Transverse colon (tissue), 4 donors: ENCODE measurements at places on chromosomes 12 and 14. TPM values are rescaled to one million over a fixed set of nuclear protein-coding genes. Genes with fewer than 3 reads are reported as not detected.

DNA sequence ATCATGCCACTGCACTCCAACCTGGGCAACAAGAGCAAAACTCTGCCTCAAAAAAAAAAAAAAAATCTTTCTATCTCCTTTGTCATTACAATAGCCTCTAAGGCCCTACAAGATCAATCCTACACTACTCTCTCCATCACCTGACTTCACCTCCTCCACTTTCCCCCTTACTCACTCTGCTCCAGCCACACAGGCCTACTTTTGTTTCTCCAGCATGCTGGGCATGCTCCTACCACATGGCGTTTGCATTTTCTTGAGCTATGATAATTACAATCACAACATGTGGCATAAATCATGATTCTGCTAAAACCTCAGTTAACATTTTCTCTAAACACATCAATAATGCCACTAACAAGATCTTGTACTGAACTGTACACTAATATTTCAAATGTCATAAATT lies 7.8 kb downstream of the PPP1R13B start:
- no peak for DNase-seq
- no peak overlapping the region for H3K27ac ChIP-seq
- no peaks in the 10 kb centered on the region for H3K27me3 ChIP-seq
- H3K4me1 ChIP-seq = no peaks in the 10 kb centered on the region
- no peaks in the 10 kb centered on the region for H3K36me3 ChIP-seq

- H3K36me3 ChIP-seq = no peaks in the 10 kb centered on the region
- peaks cover 14% of the 10 kb centered on the region for H3K4me1 ChIP-seq
- no peak overlapping the region for H3K27ac ChIP-seq
- H3K27me3 ChIP-seq = no peaks in the 10 kb centered on the region
- H3K4me3 ChIP-seq = no peak overlapping the region
Measured at GRCh38 chr14:75871181-75871880, 110.5 kb downstream of the TGFB3 start.

GRCh38 chr14:32728526-32728925 lies 210.2 kb upstream of the NPAS3 start:
- DNase-seq = no peak
- no peaks in the 10 kb centered on the region for H3K27me3 ChIP-seq
- no peak overlapping the region for H3K27ac ChIP-seq
- no peaks in the 10 kb centered on the region for H3K4me1 ChIP-seq
- no peaks in the 10 kb centered on the region for H3K36me3 ChIP-seq

GRCh38 chr14:69922198-69922597 lies 43.0 kb downstream of the SMOC1 start:
- no peaks in the 10 kb centered on the region for H3K4me1 ChIP-seq
- H3K27me3 ChIP-seq = no peaks in the 10 kb centered on the region
- H3K27ac ChIP-seq = no peak overlapping the region
- no peaks in the 10 kb centered on the region for H3K36me3 ChIP-seq
- no peak overlapping the region for H3K4me3 ChIP-seq

GRCh38 chr12:130929363-130929762 lies 24.3 kb upstream of the ADGRD1 start:
- no peaks in the 10 kb centered on the region for H3K36me3 ChIP-seq
- no peak overlapping the region for H3K27ac ChIP-seq
- peaks cover 10% of the 10 kb centered on the region for H3K4me1 ChIP-seq
- H3K27me3 ChIP-seq = no peaks in the 10 kb centered on the region

GRCh38 chr12:100753837-100754236 lies 40.7 kb upstream of the ANO4 start:
- no peak overlapping the region for H3K27ac ChIP-seq
- no peaks in the 10 kb centered on the region for H3K27me3 ChIP-seq
- no peaks in the 10 kb centered on the region for H3K4me1 ChIP-seq
- no peak for DNase-seq
- no peaks in the 10 kb centered on the region for H3K36me3 ChIP-seq

DNA sequence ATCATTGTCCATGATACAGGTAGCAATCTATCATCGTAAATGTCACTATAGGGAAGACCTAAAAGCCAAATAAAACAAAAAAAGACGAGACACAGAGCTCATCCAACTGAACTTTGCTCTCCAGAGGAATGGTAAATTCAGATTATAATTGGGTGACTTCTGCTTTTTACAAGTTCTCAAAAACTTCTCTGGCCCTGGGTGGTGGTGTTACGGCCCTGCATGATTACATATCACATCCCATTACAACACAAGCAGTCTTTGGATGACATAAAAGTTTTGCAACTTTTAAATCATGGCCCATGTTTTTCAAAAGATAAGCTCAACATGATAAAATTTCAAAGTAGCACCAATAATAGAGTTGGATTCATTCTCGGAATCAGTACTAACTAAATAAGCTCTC lies 299.6 kb downstream of the DIO2 start:
- no peaks in the 10 kb centered on the region for H3K36me3 ChIP-seq
- H3K27me3 ChIP-seq = no peaks in the 10 kb centered on the region
- no peak overlapping the region for H3K4me3 ChIP-seq
- no peak for DNase-seq
- H3K4me1 ChIP-seq = no peaks in the 10 kb centered on the region

GRCh38 chr12:54010972-54011664 lies 2.3 kb downstream of the HOXC8 start:
- no peak overlapping the region for H3K27ac ChIP-seq
- peaks cover 98% of the 10 kb centered on the region for H3K27me3 ChIP-seq
- no peak overlapping the region for H3K4me3 ChIP-seq
- peaks cover 10% of the 10 kb centered on the region for H3K4me1 ChIP-seq
- no peak for DNase-seq

- no peaks in the 10 kb centered on the region for H3K36me3 ChIP-seq
- no peak overlapping the region for H3K4me3 ChIP-seq
- H3K27me3 ChIP-seq = peaks cover 43% of the 10 kb centered on the region
- no peaks in the 10 kb centered on the region for H3K4me1 ChIP-seq
- no peak overlapping the region for H3K27ac ChIP-seq
Measured at GRCh38 chr12:115760231-115760630, 517.3 kb downstream of the MED13L start.

DNA sequence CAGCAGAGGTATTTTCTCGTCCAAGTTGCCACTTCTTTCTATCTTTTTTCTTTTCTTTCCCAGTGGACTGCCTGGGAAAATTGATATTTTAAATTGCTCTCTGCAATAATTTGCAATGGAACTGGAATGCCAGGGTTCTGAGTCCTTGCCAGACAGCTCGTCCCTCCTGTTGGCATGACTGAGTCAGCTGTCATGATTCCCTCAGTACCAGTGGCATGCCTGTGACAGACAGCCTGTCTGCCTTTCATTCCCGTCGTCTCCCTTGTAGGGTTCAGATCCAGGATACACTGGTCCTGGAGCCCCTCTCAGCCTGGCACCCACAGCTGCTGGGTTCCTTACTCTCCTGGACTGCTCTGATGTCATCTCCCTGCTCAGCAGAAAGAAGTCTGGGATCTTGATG lies 84.8 kb downstream of the PTPN11 start:
- H3K4me3 ChIP-seq = no peak overlapping the region
- no peaks in the 10 kb centered on the region for H3K36me3 ChIP-seq
- no peak for DNase-seq
- no peaks in the 10 kb centered on the region for H3K4me1 ChIP-seq
- H3K27ac ChIP-seq = no peak overlapping the region

DNA sequence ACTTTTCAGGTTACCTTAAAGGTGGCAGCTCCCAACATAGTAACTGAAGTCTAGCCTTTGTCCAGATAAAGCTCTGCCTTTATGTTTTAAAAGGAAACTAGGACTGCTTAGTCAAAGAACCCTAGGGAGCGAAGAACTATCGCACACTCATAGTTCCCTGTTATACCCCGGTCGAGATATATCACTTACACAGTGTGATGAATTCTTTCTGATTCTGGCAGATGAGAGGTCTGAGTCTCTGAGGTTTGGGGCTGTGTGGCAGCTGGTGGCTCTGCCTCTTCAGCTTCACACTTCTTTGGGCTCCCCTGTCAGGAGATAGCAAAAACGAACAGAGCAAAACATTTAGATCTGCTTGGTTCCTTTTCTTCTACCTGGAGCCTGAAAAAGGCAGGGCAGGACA lies 17.0 kb downstream of the ACIN1 start:
- no peaks in the 10 kb centered on the region for H3K4me1 ChIP-seq
- peak overlapping the region; percentile 54 for H3K27ac ChIP-seq
- DNase-seq = no peak

- H3K4me1 ChIP-seq = no peaks in the 10 kb centered on the region
- H3K4me3 ChIP-seq = no peak overlapping the region
- DNase-seq = no peak
- H3K27ac ChIP-seq = no peak overlapping the region
- H3K27me3 ChIP-seq = no peaks in the 10 kb centered on the region
Measured at GRCh38 chr14:79136071-79137044, 966.2 kb downstream of the NRXN3 start.

DNA sequence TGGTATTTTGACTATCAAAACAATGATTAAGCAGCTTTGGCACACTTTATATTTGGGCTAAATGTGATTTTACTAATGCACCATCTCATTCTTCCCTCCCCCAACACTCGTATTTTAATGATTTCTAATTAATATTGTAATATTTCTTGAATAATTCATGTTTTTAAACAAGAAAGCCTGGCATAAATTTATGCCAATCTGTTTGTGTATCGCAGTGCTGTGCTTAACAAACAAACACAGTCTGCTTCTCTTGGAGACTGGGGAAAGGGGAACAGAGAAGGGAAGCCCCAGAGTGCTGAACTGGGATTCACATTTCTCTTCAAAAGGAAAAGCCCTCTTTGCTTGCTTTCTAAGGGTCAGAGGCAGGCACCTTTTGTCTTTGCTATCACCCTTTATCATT lies 496.9 kb upstream of the STXBP6 start:
- no peak overlapping the region for H3K27ac ChIP-seq
- no peaks in the 10 kb centered on the region for H3K4me1 ChIP-seq
- no peak for DNase-seq
- H3K27me3 ChIP-seq = no peaks in the 10 kb centered on the region

DNA sequence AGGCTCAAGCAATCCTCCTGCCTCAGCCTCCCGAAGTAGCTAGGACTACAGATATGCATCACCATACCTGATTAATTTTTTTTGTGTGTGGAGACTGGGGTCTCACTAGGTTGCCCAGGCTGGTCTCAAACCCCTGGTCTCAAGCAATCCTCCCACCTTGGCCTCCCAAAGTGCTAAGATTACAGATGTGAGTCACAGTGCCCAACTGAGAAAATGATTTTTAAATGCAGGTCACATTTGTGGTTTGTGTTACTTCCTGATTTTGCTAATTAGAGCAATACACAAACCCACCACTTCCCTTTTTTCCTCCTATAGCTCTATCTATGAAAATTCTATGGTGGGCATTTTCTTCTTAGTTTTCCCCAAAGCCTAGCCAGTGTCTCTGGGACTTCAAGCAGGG lies 45.5 kb upstream of the TMEM263 start:
- no peak overlapping the region for H3K4me3 ChIP-seq
- no peaks in the 10 kb centered on the region for H3K36me3 ChIP-seq
- no peak overlapping the region for H3K27ac ChIP-seq

- no peak overlapping the region for H3K27ac ChIP-seq
- no peak for DNase-seq
- H3K4me3 ChIP-seq = no peak overlapping the region
- no peaks in the 10 kb centered on the region for H3K4me1 ChIP-seq
- H3K27me3 ChIP-seq = no peaks in the 10 kb centered on the region
Measured at GRCh38 chr12:91622037-91622436, 439.4 kb upstream of the DCN start.

GRCh38 chr12:77608271-77608824 lies 222.3 kb upstream of the NAV3 start:
- H3K4me3 ChIP-seq = no peak overlapping the region
- DNase-seq = no peak
- no peaks in the 10 kb centered on the region for H3K36me3 ChIP-seq
- no peaks in the 10 kb centered on the region for H3K27me3 ChIP-seq
- no peaks in the 10 kb centered on the region for H3K4me1 ChIP-seq
- no peak overlapping the region for H3K27ac ChIP-seq

Gene TC2N
- 36.0 TPM for total RNA-seq

Gene PRICKLE1
- 4.4 TPM for total RNA-seq

Gene AQP6
- total RNA-seq = 0.41 TPM

Gene SLC2A3
- 9.7 TPM for total RNA-seq

Gene TPPP2
- not detected for total RNA-seq

Gene AQP2
- total RNA-seq = not detected

Gene TAS2R19
- total RNA-seq = 9.2 TPM
